CD8-positive, alpha-beta T cell (primary cell): ENCODE measurements at places on chromosomes 3 and 15.

- no peak for DNase-seq
These were observed 321.3 kb downstream of the CACNA2D3 start for GRCh38 chr3:54443561-54444161.

DNA sequence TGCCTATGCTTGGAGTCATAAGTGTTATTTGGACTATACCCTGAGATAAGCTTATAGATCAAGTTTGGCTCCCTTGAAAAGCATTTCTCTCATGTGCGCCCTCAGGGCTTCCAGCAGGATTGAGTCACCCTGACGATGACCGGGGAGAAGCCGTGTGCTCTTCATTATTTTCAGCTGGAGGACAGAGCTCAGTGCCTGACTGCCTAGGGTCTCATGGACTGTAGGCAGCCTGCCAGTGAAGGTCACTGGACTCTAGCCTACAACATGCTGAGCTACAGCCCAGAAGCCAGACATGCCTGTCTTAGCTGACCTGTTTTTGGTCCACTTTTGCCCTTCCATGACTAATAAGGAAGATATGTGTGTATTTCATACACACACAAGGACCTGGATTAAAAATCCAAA is 31.6 kb upstream of the NUDT16 start:
- no peak for DNase-seq

GRCh38 chr15:63019511-63020109 is 22.9 kb upstream of the TPM1 start:
- no peak for DNase-seq

DNA sequence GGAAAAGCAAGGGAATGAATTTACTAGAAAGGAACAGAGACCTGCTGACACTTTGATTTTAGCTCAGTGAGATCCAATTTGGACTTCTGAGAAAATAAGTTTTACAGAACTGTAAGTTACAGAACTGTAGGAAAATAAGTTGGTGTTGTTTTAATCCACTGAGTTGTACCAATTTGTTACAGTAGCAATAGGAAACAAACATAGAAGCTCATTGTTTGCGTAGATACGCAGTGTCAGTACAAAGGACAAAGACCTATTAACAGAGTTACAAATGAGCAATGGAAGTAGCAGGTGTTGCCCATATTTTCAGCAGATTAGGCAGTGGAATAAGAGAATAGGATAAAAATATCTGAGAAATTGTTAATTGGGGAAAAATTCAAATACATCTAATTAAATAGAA is 385.8 kb upstream of the CNTN6 start:
- no peak for DNase-seq

DNA sequence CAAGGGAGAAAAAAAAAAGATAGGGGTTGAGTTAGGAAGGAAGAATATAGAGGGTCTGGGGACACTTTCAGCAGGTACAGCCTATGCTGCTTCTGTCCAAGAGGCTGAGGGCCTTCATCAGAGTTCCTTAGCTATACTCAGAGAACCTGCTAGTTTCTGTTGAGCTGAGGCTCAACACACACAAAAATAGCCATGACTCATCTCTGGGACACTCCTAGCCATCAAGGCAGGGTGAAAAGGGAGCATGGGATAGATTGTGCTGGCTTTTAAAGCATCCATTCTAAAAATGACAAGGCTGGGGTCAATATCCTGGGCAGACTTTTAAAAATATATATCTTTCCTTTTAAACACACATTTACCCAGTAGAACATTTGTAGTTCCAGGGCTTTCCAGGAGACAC is 2.8 kb upstream of the RTP2 start:
- DNase-seq, result no peak

GRCh38 chr15:38459480-38459879 is 5.6 kb downstream of the FAM98B start:
- no peak for DNase-seq

DNA sequence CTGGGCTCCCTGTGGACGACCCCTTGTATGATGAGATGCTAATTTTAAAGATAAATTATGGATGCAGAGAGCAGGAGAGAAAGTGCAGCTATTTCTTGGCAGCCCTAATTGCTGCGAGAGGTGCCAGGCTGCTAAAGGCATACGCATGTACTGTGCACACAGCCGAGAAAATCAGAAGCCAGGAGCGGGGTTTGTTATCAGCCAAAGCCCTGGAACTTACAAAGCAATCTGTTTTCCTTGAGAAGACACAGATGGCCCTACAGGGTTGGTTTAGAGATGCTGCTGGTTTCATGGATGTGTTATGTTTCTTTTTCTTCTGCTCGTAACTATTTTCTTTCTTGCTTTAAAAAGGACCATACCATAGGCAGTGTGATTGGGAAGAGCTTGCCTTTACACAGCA is 11.7 kb upstream of the CCK start:
- no peak for DNase-seq

DNA sequence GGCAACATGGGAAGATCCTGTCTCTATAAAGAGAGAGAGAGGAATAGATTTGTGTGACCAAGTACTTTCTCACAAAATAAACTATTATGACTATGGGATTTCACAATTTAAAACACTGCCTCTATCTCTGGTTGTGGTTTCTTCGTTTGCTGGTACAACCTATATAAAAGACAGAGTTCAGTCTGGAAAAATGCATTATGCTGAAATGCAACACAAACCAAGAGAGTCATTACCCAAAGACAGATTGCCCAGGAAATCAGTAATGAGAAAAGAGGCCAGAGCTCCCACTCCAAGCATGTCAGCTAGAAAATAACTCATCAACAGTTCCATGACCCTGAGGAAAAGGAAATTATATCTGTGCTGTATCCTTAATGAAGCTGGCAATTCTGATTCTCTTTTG is 23.2 kb downstream of the GPR176 start:
- DNase-seq, result no peak

GRCh38 chr3:9916346-9916733 is 558 bp upstream of the IL17RC start:
- DNase-seq, result no peak

DNA sequence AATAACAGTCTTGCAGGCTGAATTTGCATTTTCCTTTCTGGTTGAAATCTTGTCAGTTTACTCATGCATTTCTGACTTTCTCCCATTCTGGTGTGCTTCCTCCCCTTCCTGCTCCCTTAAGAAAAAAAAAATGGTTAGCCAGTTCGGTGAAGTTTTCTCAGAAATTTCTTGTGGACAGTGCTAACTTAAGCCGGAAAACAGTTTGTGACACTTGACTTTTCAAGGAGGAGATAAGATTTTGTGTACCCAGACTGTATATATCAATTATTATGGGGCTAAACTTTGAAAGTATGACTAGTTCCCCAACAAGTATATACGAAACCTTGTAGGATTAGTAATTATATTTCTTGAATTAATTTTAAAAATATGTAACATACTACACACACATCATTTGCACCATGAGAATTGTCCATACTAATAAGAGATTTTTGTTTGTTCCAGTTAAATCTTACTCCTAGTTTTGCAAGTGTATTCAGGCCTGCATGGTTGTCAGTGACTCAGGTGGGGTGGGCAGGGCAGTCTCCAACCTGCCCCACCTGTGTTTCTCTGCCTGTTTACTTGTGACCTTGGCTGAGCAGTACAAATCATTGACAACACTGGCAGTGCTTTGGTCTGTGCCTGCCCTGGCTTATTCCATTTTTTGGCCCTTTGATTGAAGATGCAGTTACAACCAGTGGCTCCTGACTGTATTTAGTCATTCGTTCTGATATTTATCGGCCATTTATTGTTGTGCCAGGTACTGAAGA is 19.1 kb downstream of the UBE2E1 start:
- DNase-seq, result no peak

DNA sequence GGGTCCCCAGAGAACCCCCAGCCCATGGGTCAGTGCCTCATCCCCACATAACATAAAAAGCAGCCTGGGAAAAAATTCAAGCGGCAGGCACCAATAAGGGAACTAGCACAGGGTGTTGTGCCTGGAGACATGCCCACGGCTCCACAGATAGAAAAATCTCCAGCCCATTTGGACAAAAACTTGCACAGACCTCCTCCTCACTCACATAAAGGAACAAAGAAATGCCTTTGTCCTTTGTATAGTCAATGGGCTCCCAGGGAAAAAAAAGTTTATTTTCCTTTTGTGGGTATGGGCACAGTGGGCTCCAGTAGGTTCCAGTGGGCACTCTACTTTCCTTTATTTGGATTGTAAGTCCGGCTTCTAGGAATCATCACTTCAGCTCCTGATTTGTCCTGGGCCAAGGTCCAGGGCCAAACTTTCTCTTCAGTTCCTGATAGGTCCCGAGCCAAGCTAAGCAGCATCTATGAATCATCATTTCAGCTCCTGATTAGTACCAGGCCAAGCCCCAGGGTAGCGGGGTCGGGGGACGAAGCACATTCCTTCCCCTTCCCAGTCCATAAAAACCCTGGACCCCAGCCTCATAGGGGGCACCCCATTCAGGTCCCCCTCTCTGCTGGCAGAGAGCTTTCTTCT is 1.6 kb upstream of the DNAH12 start:
- DNase-seq, result no peak

DNA sequence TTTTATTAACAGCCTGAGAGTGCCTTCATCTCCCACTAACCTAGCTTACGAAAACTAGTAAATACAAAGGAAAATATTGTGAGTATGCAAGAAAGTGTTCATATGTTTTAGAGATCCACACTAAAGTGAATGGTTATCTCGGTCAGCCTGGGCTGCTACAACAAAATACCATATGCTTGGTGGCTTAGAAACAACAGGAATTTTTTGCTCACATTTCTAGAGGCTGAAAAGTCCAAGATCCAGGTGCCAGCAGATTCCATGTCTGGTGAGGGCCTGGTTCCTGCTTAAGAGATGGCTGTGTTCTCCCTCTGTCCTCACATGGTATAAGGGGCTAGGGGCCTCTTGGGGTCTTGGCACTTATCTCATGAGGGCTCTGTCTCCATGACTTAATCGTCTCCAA is 20.5 kb upstream of the SLC30A4 start:
- no peak for DNase-seq

GRCh38 chr3:38907426-38907825 is 91.4 kb upstream of the SCN10A start:
- DNase-seq, result no peak

DNA sequence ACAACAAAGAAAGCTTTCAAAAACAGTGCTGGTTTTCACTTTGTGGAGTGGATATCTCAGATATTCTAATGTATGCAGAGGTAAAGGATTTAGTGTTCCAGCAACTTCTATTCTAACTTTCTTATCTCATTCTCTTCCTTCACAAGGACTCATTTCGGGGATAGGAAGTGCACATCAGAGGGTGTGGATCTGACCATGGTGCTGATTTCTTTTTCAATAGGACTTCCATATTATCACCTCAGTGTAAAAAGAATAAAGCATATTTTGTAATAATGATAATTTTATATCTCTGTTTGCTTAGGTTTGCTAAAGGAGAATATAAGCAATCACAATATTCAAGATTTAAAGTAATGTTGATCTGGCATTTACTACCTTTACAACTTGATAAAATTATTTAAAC is 12.5 kb upstream of the CADM2 start:
- no peak for DNase-seq

DNA sequence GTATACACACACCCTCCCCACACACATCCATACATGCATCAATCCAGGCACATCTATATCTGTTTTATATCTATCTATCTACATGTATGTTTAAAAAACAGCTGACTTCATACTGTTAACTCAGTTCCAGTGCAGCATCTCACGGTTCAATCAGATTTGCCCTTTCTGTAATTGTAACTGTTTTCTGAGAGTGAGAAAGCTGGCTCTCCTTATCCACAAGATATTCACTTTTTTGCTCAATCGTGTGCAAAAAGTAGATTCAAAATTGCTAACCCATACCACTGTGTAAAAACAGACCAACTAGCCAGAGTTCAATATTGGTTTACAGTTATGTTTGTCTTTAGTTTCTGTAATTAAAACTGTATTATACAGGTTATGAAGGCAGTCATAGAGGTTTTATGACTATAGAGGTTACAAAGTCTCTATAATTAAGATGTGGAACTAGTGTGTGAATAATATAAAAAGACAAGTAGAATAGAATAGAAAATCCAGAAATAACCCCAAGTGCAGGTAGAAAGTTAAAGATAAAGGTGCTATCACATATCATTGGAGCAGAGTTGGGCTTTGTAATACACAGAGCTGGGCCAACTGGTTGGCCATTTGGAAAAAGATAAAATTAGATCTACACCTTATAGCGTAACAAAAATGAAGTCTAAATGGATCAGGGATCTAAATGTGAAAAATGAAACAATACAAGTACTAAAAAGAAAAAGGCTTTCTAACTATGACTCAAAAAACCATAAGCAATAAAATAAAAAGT is 20.1 kb upstream of the MCF2L2 start:
- DNase-seq, result no peak

DNA sequence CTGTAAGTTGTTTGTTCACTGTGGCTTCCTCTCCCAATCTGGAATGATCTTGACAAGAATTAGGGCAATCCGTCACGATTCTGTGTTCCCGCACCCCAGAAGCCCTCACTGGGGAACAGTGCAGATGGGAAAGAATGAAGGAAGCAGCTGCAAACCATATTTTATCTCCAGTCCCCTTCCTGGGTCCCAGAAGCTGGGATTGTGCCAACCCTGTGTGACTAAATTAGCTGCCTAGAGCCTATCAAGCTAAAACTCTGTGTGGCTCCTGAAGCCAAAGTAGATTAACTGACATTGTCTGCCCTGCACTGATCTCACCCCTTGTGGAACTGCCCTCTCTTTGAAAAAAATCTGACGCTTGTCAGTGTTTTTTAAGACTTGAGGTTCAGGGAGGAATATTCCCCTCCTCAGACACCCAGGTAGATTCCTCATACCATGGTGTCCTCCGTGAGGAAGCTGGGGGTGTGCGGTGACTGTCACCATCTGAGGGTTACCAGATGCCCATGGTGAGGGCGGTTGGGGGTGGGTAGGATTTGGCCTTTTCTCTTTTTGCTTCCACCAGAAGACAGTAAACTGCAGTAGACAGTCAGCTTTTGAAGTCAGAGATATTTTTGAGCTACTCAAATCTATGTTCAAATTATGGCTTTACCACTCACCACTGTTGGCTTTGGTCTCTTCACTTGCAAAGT is 358.3 kb upstream of the TPM1 start:
- DNase-seq, result no peak

DNA sequence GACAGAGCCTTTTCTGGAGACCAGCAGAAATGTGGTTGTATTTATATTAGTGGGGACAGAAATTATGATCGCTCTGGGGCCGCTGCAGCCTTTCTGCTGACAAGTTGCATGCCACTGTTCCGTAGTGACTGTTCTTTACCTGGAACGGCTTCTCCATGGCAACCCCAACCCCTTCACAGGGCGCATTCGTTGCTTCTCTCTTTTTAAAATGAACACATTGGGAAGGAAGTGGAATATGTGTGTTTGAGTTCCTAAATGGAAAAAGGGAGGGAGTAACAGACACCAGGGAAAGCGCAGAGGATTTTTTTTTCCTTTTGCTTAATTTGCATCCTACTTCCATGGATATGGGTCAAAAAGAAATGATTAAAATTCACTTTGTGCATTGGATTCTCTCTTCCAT is 482.0 kb upstream of the SUCLG2 start:
- no peak for DNase-seq
